ENCODE measurements at places on chromosomes 7 and 10.

- no peak for DNase-seq
Observed at GRCh38 chr10:75430000-75430763, 1.2 kb upstream of the LRMDA start.

DNA sequence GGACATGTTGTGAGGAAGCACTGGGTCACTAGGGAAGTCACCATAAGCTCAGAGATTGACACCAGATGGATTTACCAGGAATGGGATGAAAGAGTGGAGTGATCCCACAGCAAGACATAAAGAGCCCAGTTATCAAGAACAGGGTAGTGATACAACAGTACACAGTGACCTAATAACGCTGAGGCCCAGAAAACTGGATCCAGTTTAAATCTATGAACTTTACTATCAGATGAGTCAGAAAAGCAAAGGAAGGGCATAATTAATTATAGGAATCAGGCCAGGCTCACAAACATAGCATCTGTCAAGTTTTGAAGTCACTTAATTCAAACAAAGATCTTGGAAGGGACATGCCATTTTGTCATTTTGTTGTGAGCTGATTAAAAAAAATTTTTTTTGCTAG lies 73.5 kb downstream of the LRRN3 start:
- DNase-seq: no peak

GRCh38 chr7:35792873-35793489 lies 7.9 kb upstream of the SEPTIN7 start:
- no peak for DNase-seq

DNA sequence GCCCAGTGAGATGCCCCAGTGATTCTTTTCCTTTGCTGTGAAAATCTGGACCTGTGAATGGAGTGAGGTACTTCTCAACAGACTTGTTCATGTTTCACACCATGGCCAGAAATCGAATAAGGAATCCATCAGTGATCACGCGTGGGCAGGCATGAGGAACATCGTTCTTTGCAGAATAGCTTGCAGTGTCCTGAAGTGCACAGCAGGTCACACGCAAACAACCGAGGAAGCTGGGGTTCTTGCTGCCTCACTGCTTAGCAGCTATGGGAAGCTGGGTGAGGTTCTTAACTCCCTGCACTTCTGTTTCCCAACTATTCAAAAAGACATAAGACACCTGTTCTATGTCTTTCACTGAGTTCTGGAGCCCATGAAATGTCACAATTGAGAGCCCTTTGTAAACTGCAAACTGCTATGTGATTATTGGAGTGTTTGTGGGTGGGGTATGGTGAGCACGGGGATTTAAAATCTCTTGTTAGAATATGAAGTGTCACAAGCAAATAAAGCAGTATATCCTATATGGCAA lies 253.4 kb downstream of the KIAA1217 start:
- no peak for DNase-seq

DNA sequence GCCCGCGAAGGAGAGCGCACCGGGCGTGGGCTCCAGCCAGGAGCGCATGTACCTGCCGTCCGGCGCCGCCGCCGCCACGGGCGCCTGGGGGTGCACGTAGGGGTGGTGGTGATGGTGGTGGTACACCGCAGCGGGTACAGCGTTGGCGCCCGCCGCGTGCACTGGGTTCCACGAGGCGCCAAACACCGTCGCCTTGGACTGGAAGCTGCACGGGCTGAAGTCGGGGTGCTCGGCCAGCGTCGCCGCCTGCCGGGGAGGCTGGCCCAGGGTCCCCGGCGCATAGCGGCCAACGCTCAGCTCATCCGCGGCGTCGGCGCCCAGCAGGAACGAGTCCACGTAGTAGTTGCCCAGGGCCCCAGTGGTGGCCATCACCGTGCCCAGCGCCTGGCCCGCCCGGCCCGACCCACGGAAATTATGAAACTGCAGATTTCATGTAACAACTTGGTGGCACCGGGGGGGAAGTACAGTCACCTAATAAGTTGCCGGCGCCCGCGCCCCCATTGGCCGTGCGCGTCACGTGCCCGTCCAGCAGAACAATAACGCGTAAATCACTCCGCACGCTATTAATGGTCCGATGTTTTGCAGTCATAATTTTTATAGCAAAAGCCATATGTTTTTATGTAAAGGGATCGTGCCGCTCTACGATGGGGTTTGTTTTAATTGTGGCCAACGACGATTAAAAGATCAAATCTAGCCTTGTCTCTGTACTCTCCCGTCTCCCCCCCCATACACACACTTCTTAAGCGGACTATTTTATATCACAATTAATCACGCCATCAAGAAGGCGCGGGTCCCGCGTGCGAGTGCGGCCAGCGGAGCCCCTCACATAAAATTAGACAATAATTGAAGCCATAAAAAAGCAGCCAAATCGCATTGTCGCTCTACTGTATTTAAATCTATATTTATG lies at the start of gene HOXA9:
Gene HOXA9, minus strand, starts transcription at position 449 of the 907 bp plus-strand sequence. Its CDS starts 80 bp downstream, at position 369.
- DNase-seq: no peak

DNA sequence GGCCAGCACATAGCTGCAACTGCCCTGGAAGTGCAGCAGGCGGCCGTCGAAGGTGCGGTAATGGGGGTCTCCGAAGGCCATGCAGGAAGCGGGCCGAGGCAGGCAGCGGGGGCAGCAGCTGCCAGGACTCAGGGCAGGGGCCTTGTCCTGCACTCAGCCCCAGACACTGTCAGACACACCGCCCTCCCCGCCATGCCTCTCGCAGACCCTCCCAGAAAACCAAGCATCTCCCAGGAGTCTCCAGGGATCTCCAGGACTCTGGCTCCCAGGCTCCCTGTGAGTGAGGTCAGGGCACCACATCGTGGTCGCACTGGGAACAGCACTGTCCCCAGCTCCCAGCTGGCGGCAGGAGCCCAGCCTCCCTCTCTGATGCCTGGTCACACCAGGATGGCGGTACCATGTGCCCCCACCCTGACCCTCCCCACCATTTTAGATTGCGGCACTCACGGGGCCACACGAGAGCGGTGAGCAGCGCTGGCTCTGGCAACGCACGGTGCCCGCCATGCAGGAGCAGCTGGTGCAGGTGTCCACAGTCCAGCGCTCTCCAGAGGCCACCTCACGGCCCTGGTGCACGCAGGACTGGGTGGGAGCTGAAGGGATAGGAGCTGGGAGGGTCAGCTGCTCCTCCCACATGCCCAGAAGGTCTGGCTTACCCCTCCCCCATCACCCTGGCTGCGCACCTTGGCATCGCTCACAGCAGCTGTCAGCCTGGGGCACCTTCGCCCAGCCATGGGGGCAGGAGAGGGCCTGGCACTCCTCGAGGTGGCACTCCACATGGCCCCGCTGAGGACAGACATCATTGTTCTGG lies 17.5 kb downstream of the ATP6V1F start:
- DNase-seq: no peak

DNA sequence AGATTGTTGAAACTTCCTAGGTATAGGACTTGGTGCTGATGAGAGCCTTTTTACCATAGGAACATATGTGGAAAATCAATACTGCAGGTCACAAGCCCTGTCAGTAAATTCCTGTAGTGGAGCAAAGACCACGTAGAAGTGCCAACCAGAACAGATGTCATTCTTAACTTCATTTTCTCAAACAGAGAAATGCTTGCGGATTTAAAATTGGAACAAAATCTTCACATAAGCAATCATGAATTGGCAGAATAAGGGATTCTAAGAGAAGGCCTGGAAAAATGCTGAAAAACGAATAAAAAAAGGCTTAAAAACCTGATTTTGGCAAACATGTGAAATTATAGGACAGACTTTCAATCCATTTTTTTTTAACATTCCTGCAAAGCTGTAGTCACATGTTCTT lies 80.8 kb upstream of the SMIM30 start:
- no peak for DNase-seq

DNA sequence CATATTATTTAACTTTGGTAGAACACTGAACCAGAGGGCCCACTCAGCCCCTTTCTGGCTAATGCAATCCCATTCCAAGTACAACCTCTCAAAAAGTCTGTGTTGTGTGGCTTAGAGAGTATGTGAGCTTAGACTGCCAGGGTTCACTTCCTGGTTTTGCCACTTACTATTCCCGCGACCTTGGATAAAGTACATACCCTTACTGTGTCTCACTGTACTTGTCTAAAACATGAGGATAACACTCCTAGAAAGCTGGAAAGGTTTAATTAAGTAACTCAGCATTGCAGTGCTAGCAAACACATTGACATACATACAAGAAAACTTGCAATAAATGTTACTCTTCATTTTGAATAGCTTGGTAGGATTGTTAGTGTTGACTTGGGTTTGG lies 215.8 kb downstream of the CHCHD3 start:
- no peak for DNase-seq

- no peak for DNase-seq
Observed at GRCh38 chr7:18037609-18038008, 10.0 kb upstream of the PRPS1L1 start.

DNA sequence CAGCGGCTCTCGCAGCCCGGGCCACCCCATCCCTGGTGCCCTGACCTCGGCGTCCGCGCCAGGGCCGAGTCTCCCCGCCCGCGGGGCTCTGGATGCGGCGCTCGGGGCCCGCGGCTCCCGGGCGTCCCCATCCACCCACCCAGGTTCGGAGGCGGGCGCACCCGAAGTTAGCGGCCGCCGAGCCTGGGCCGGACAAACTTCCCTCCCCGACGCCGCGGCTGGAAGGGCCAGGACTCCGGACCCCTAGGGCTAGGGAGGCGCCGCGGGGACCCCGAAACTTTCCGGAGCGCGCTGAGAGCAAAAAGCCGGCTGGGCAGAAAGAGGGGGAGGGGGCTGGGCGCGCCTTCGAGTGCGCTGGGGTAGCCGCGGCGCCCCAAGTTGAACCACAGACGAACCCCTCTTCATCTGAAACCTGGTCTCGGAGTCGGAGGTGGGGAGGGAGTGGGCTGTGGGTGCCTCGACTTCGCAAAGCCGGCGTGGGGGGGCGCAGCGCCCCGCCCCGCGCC lies 3.7 kb upstream of the ELFN1 start:
- no peak for DNase-seq

GRCh38 chr7:149166142-149166541 lies 18.9 kb downstream of the ZNF398 start:
- DNase-seq: no peak

- DNase-seq: no peak
Observed at GRCh38 chr10:35613597-35614226, 8.6 kb downstream of the GJD4 start.

DNA sequence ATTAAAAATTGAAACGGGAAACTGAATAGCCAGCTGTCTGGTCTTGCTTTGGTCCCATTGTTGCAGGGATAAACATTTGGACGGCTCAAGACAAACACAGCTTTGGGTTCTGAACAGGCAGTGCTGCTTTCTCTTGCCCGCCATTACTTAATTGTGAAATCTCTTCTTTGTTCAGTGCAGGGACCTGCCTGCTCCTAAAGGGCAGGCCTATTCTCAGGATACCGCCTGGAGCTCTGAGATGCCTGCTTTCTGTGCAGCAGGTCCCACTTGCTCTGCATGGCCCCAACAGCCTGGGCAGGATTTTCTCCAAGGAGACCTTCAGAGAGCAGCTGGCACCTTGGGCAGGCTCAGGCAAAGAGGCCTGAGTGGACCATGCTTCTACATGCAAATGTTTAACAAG lies 237.6 kb downstream of the KCNMA1 start:
- no peak for DNase-seq

- no peak for DNase-seq
Observed at GRCh38 chr7:111873963-111874690, 311.8 kb upstream of the IMMP2L start.

GRCh38 chr10:58326967-58327381 lies 7.8 kb upstream of the UBE2D1 start:
- no peak for DNase-seq

GRCh38 chr7:105924945-105925344 lies 38.1 kb upstream of the CDHR3 start:
- DNase-seq: no peak

GRCh38 chr10:118383063-118383689 lies 41.1 kb upstream of the FAM204A start:
- no peak for DNase-seq

DNA sequence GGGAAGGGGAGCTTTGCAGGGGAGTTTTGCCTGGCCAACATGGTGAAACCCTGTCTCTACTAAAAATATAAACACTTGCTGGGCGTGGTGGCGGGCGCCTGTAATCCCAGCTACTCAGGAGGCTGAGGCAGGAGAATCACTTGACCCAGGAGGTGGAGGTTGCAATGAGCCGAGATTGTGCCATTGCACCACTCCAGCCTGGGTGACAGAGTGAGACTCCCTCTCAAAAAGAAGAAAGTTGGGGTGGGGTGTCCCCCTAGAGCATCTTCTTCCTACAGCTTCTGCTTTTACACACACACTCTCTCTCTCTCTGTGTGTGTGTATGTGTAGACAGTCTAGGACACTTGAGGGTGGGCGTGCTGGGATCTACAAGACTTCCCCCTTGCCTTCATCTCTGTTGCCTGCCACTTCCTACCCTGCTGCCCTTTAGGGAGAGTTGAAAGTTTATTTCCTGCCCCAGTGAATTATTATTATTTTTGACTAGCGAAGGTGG lies 21.7 kb downstream of the PLAU start:
- DNase-seq: no peak

- DNase-seq: peak; percentile 7
Observed at GRCh38 chr10:104925232-104925851, 284.3 kb downstream of the SORCS3 start.

DNA sequence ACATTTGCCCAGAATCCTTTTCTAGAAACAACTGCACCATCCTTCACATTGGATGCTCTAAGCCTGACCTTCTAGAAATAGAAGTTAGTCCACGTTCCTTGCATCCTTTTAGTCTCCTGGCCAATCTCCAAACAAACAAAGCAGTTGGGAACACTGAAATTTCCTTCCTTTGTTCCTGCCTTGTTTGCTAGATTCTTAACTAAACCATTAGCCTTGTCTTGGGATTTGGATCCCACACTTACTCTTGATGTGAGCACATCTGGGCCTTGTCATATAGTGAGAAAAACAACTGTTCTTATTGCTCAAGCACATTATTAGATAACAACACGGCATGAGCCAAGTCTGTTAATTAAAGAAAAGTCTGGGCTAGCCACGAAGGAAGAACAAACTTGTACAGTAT lies 319.3 kb upstream of the GHITM start:
- DNase-seq: no peak

DNA sequence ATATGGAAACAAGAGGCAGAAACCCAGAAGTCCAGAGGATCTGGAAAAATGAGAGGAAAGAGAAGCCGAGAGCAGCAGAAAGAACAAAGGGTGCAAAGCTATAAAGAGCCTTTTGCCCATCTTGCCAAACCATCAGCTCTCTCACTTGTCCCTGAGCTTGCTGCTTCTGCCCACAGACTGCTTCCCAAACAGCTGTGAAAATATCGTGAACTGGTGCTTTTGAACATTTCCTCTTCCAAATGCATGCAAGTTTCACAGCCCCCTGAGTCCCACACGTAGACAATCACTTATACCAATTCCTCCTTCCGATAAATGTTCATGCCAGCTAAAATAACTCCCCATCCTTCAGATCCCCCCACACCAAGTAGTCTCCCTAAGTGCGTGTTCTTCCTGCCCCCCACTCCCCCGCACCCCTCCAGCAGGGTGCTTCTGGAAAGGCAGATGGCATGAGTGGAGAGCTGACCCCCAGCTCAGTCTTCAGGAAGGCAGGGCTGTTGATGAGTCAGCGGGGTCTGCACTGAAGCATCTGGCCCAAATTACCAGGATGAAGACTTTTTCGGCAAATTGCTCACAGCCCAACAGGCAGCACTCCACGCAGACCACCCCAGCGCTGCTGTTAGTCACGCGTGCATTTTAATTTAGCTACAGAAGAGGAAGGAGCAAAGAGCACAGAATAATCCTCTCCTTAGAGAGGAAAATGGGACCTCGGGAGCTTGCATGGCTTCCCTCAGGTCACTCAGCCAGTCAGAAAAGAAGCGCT lies 76.1 kb upstream of the KCNMA1 start:
- DNase-seq: no peak

Measured in GM19239 (cell line).